ENCODE measurements at places on chromosomes 7 and 10.

GRCh38 chr10:42942279-42942950 lies 134.5 kb upstream of the RET start:
- DNase-seq: no peak

- no peak for DNase-seq
Measured at GRCh38 chr10:17663450-17663849, 19.5 kb downstream of the STAM start.

DNA sequence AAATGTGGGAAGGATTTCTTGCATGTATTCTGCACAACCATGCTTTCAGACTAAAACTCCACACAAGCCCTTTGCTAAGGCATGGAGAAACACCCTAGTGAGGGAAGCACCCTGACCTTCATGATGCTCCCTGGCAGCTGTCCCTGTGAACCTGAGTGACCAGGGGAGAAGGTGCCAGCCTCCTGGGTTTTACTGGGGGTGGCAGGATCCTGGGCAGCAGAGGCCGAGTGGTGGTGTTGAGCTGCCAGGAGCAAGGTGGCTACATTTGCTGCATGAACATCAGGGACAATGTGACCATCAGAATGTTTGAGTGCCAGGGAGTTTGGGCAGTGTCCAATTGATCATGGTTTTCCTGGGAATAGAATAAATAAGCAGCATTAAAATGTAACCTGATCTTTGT lies 437.9 kb downstream of the TCERG1L start:
- no peak for DNase-seq

DNA sequence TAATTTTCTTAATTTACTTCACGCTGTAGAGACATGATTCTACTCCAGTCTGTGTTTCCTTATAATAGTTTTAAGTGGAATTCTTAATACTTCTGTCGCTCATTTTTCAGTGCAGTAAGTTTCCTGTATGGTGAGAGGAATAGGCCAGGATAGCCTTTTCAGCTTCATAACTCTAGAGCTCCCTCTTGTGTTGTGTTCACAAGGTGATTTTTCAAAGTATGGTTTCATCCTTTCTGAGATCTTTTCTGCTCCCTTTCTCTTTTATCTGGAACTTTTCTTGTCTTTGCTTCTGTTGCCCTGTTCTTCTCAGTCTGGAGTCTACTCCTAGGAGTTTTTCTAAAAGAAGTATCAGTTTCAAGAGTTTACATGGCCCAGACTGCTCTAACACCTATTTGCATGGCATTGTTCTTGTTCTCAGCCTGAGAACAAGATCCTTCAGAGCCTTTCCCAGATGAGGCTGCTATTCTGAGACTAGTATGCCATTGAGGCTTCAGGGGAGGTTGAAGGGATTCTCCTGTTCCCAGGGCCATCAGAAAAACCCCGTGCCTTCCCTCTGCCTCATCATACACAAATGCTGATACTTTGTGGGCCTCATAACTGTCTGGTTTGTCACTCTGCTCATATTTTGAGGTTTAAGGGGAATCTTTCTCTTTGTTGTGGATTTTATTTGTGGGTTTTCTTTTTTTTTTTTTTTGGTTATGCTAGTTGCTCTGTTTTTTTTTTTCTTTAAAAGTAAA lies 21.8 kb downstream of the NET1 start:
- no peak for DNase-seq

DNA sequence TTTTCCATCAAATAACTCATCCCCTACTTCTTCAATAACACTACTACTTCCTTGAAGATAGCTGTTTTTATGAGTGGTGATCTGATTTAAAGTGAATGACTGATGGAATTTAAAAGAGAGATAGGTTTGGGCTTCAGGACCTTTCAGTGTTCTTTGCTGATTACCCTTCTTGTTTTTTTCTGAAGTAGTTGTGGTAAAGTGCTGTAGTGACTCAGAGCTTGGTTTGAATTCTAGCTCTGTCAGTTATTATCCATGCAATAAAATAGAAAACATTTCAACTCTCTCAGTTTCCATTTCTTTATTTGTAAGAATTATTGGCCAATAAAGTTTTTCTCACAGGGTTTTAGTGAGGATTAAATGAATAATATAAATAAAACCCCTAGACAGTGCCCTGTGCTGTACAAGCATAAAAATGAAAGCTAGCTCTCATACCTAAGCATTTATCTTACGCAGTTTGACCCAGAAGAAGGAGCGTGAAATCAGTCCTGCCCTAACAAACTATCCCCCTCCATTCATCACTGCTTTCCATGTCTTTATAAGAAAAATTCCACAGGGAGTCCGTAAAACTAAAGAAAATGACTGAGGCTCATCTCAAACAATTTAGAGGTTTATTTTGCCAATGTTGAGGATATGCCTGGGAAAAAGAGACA lies 25.1 kb upstream of the AKAP9 start:
- no peak for DNase-seq

DNA sequence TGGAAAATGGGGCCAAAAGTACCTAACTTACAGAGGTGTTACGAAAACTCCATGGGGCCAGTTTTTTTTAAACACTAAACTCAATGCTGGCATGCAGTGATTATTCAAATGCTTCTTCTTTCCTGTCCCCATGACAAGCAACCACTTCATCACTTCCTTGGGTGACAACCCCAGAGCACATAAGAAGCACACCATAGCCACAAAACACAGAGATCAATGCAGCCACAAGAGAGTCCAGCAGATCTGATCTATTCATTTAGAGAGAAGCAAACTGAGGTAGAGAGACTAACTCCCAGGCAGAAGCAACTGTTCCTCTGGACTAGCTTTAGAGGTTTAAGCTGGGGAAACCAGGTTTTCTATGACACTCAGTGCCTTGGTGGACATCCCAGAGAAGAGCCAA lies 180.0 kb downstream of the GRID1 start:
- DNase-seq: no peak

DNA sequence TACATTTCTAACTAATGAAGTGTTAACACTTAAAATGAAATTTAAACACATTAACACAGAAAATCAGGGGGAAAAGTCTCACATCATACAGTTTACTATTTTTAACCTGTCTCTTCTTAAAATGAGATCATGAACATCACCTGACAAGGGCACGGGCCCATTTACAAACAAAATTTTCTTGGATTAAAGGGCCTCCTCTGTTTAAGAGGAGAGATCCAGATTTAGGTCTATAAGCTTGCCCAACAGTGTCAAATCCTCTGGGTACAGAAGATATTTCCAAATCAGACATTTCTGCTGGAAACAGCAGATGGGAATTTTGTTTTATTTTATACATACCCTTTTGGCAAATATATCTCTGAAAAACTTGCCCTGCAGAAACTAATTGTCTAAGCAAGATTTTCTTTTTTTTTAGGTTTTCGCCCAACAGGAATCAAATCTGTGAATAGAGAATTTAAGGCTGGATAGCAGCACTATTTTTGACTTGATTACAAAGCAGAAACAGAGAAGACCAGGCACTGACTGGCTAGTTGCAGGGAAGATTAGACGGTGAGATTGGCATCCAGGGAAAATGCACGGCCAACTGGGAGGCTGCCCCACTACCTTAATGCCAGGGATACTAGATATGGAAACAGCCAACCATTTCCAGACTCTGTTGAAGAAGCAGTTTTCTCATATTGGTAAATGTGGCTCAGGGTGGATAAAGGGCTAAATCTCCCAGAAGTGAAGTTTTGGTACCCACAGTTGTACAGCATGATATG lies 173.4 kb downstream of the LRRN3 start:
- DNase-seq: no peak

DNA sequence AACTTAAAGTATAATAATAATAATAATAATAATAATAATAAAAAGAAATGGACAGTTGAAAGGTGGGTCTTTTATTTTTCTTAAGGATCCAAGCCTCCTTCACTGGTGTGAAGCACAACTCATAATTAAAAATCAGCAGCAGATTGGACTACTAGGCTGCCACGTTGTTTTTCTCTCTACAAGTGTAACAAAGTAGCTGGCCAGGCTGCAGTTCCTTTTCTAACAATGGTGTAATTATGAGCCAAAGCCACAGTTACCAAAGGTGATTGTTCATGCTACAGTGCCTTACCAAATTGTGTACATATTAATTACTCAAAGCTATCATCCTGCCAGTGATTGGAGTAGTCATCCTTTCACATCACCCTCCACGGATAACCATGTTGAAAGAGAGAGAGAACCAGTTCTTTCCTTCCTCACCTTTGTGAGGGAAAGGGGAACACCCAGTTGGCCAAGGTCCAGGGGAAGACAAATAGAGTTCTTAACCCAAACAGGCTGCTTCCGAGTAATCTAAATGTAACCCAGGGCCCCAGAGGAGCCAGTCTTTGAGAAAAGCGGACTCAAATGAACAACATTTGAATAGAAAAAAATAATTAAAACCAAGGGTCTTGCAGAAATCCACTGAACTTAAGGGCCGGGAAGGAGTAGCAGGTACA lies 86.3 kb upstream of the NPS start:
- DNase-seq: no peak

GRCh38 chr10:133003188-133003587 lies 60.8 kb upstream of the CFAP46 start:
- no peak for DNase-seq

DNA sequence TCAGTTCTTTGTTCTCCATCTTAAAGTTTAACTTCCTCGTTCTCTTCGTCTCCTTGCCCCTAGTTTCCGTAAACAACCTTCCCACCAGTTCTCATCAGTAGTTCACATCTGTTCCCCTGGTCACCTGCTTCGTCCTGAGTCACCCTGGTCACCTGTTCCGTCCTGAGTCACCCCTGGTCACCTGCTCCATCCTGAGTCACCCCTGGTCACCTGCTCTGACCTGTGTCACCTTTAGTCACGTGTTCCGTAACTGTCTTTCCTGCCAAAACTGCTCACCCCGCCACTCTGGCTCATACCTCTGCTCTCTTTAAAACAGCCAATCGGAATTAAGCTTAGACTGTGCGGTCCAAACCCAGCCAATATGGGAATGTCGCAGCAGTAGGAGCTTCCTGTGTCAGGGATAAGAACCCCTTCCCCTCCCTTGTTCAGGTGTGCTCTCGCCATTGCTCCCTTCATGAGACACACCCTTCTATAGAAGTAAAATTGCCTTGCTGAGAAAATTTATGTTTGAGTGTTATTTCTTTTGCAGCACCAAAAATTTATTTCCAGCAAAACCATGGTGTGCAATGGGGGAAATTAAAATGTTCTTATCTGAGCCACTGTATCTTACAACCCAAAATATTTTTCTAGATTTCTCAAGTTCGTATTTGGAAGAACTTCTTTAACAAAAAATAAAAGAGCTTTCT lies 112.2 kb downstream of the VIM start:
- DNase-seq: no peak

GRCh38 chr7:134809616-134810015 lies 30.2 kb downstream of the CALD1 start:
- DNase-seq: no peak

GRCh38 chr10:117420768-117421167 lies 45.5 kb upstream of the PDZD8 start:
- DNase-seq: no peak

DNA sequence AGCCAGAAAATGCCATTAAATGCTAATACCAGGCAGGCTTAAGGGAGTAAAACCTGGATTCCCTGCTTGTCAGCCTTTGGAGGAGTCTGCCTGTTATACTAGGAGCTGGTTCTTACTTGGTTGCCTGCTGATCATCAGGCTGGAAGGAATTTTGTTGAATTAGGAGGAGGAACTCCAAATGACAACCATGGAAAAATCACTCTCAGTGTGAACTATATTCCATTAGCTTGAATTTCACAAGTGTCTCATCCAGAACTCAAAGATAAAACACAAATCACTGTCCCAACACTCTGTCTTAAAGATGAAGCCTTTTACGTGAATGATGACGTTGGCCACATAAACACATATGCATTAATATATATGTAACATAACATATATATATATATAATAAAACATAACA lies 238.9 kb upstream of the PLXDC2 start:
- no peak for DNase-seq

DNA sequence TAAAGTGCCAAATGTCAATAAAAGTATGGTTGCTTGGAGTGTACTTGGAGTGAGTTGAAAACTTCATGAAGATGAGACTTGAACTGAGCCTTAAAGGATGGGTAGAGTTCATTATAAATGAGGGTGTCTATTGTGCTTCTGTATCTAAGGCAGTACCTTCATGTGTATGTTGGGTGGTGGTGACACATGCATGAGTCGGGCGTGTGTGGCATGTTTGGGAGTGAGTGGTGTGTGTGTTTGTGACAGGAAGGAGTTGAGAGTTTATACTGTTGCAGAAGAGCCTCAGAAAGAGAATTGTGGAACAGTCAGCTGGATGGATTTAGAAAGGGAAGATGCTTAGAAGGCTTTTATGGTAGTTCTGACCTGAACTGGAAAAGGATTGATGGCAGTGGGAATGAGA lies 6.0 kb upstream of the ZRANB1 start:
- DNase-seq: peak; percentile 7

DNA sequence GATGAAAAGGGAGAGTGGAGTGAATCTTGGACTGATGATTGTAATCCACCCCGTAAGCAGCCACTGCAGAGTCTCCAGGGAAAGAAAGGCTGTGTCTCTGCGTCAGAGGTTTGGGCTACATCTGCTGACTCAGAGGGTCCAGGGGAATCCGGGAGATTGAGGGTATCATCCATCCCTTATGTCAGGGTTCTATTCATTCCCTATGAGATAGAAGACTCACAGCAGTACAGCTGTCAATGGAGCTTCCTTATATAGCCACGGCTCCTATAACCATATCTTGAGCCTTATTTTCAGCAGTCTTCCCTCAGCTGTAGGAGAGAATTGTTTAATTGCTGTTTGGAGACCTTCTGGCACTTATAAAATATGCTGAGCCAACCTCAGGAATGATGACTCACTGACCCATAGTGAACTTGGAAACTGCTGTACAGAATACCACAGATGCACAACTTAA lies 558.2 kb upstream of the PFKP start:
- DNase-seq: no peak

DNA sequence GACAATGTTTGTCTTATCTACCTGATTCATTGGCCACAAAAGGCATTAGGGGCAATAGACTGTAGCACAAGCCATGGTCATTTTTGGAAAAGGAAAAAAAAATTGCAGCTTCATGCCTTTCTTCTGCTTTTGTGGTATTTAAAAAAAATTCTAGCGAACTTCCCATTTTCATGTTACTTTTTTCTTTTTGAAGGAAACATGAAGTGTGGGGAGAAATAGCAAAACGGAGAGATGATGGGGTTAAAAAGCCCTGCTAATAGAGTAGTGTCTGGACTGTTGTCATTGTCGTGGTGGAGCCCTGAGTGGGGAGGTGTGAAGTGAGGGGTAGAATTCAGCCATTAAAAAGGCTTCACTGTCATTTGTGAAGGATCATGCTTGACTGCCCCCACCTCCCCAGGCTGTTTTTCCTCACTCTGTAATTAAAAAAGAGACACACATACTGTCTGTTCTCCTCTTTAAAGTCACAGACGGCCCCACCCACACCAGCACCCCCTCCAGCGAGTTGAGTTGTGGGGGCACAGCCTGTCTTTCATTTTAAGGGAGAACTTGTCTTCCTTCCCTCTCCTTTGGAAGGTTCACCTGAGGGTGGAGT lies 272.4 kb downstream of the CREB5 start:
- no peak for DNase-seq
